ENCODE measurements at places on chromosomes 5 and 9.
A peak's percentile ranks its signal among the peaks of the same experiment; 100 is the strongest.

- DNase-seq: no peak
Observed at GRCh38 chr5:147658293-147658932, 124.1 kb downstream of the JAKMIP2 start.

DNA sequence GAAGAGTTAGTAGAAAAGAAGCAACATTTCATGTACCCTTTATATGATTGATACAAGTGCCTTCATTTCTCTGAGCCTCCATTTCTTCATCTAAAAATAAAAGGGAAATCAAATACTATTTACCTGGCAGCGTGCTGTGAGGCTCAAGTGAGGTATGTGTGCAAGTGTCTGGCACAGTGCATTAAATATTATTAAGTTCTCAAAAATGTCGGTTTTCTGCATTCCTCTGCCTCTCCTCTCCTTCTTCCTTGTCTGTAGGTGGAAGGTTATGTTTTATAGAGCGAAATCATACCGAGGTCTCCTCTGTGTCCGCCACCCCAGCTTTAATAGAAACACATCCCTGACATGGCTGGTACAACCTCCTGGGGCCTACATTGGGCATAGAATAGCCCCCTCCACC is 93.0 kb downstream of the FGF18 start:
- no peak for DNase-seq

- no peak for DNase-seq
Observed at GRCh38 chr9:110126499-110126941, 81.4 kb downstream of the C9orf152 start.

GRCh38 chr5:16849775-16850174 is 86.3 kb downstream of the MYO10 start:
- no peak for DNase-seq

DNA sequence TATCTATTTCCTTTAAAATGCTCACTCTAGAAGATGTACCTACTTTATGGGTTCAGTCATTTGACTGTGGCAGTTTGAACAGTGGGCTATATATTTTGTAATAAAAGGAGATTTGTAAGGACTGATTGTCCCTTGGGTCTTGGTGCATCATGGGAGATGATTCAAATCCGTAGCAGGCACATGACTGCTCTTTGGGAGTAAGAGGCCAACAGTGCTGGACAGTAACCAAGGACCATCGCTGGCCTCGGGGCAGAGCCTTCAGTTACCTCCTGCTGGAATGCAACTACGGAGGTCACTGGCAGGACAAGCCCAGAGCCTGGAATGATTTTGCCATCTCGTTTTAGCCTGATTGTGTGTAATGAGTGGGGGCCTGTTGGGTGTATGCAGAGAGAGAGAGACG is 7.0 kb upstream of the MAMDC2 start:
- no peak for DNase-seq

- DNase-seq: no peak
Observed at GRCh38 chr5:112119508-112119907, 299.6 kb downstream of the EPB41L4A start.

GRCh38 chr5:78553580-78554353 is 94.8 kb downstream of the LHFPL2 start:
- DNase-seq: no peak

DNA sequence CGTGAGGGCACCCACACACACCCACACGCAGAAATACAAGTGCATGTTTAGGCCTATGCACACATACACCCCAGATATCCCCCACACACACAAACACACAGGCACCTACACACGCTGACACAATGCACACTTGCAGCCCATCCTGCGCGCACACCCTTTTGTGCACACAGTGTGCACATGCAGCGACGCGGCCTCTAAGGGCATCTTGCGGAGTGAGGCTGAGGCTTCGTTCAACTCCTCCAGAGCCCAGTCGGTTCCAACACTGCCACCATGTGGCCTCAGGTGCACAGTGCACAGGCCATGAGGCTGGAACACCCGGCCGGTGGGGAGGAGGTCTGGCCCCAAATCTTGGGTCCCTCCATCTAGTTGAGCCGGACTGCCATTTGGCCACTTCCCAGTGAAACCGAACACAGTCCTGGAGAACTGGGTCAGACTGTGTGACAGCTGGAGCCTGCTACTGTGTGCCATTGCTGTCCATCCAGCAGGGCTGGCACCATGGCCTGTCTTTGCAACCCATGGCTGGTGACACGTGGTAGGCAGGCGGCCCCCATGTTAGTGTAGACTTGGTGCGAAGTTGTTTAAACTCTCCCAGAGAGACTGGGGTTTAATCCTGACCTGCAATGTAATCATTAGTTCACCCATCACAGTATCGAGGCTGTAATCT is 97.7 kb upstream of the MVB12B start:
- peak; percentile 75 for DNase-seq

DNA sequence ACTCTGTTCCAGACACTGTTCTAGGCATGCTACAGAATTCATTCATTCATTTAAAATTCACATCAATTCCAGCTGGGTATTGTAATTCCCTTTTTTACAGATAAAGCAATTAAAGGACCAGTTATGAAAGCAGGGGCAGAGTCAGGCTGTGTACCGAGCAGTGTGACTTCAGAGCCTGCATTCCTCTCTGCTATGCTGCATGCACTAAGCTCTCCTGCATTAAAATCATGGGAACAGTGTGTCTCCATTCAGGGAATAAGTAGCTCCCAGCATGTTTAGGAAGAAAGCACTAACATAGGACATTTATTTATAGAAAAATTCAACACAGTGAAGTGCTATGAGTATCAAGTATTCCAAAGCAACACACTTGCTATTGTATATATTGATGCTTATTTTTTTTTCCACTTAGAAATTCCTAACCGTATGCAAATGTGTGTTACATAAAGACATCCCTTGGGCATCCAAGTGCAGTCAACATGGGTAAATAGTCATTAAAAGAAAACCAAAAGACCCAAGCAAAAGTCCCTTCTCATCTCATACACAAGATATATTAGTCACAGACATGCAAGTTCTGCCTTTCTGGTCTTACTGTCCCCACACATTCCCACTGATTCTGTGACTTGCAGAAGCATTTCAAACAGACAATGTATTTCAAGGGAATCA is 173.7 kb downstream of the GABRB2 start:
- no peak for DNase-seq

DNA sequence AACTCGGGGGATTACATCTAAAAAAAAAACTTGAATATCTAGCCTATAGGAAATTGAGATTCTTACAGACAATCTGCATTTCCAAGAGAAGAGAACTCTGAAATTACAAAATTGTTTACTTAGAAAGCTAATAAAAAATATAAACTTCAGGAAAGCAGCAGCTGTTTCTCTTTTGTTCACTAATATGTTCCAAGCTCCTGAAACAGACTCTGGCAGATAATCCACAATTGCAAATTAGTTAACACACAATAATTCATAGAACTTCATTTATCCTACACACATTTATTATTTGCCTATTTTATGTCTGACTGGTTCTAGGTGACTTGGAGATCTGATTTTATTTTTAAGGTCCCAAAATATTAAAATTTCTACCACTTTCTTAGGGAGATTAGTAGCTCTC is 83.8 kb downstream of the TMEM167A start:
- DNase-seq: no peak

DNA sequence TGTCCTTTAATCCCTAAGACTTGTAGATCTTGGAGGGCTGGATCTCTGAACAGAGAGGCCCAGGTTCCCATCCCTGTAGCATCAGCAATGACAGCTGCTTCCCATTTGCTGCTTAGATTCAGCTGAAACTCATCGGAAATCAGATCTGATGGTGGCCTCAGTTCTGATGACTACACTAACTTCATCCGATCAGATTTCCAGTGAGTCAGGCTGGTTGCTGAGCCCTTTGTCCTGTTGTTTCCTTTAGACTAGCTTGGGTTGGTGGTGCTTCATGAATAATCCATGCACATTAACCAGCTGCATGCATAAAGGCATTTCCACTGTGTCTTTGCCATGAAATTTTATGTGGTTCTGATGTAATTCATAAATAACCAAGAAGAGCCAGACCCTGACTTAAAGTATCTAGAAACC is 195.2 kb upstream of the TUT7 start:
- DNase-seq: no peak

GRCh38 chr9:71729816-71730526 is 38.3 kb downstream of the CEMIP2 start:
- DNase-seq: no peak

- no peak for DNase-seq
Observed at GRCh38 chr9:88174324-88174723, 36.0 kb upstream of the SPATA31C2 start.

DNA sequence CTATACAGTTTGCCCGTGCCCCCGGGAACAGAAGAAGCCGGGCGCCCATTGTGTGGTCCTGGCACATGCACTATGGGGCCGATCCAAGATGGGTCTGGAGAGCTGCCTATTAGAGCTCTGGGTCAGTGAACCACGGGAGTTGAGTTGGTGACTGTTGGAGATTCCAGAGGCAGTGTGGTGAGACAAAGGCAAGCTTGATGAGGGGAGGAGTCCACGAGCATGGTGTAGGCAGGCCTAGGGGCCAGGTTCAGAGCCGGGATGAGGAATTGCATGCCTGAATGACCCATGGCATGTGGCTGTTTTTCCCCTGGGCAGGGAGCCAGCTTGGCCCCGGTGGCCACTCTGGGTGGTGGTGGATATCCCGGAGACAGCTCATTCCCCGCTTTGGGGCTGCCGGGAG is 84.4 kb upstream of the STC2 start:
- DNase-seq: no peak

DNA sequence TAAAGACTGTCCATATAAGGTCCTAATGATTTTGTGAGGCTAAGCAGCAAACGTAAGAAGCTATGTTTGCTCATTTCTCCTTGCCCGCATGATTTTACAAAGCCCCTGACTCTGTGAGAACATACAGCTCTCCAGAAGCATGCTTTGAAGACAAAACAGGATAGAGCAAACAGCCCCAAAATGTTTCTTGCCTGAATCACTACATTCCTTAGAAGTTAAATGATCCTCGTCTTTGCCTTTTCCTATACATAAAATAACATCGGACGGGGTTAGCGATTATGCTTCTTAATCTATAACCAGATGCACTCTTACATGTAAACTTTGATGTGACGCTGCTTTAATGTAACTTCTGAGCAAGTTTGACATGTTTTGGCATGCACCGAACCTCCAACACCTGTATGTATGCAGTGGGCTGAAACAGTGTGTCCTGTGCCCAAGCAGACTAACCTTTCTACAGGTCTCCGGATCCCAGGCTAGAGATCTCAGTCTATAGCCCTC is 353.7 kb downstream of the CETN3 start:
- DNase-seq: no peak

DNA sequence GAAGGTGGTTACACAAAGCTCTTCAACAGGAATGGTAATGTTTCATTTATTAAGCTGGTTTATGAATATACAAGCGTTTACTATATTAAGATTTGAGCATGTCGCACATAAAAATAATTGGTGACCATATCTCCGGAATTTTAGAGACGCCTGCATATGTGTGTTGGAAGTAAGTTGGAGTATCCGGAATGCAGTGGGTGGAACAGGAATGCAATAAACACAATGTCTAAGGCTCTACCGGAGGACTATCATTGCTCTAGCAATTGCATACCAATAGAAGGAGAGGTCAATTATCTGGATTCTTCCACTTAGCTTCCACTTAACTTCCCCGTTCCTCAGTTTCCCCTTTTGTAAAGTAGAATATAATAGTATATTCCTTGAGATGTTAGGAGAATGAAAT is 1.1 kb upstream of the CEP78 start:
- no peak for DNase-seq

- no peak for DNase-seq
Observed at GRCh38 chr5:168085261-168086031, 206.0 kb upstream of the WWC1 start.

DNA sequence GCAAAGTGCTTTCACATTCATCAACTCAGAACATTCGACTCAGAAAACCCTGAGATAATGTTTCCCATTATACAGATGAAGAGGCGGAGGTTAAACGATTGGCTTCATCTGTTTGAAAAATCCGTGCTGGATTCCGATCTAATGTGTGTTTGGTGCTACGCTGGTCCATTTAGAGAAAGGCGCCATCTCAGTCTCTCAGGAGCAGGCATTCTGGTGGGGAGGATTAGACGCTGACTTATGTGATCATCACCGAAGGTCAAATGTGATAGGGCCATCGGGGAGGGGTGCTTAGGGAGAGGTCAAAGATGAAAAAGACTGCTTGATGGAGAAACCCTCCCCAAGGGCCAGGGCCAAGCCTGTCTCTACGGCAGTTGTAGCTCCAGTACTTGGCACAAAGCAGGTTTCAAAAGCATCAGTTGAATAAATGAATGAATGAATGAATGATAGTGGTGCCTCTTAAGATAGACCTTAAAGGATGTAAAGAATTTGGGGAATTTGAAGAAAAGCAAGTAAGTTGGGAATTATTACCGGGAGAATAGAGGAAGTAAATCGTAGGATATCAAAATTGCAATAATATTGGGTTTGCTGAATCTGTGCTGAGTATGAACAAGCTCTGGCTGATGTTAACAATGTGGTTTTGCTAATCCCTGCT is 160.6 kb upstream of the SHB start:
- DNase-seq: no peak
